NCI-H524 (cell line): ENCODE measurements at places on chromosomes 1 and 21.

DNA sequence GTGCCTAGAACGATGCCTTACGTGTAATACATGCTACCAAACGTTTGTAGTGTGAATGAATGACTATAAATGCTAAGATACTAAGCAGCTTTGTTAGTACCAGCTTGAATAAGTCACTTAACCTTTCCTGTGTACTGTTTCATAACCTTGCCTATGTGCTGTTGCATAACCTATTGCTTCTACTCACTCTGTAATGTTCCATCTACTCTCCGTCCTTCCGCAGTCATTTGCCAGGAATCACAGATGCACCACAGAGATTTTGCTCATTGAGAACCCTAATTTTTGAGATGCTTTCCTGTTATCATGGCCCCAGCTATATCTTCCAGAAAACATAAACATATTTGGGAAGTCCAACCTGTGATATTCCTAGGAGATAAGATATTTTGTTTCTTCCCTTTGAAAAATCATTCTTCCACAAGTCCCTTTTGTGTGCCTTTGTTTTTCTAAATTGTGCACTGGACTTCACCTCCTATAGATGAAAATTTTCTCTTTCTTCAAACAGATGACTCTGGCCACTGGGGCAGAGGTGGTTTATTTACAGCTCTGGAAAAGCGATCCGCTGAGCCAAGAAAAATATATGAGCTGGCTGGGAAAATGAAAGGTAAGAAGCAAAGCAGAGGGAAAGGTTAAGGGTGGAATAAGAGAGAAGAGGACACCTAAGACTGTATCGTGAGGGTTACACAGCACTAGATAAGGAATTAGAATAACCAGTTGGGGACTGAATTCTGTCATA lies 44.8 kb downstream of the CHD1L start:
- DNase-seq: no peak

DNA sequence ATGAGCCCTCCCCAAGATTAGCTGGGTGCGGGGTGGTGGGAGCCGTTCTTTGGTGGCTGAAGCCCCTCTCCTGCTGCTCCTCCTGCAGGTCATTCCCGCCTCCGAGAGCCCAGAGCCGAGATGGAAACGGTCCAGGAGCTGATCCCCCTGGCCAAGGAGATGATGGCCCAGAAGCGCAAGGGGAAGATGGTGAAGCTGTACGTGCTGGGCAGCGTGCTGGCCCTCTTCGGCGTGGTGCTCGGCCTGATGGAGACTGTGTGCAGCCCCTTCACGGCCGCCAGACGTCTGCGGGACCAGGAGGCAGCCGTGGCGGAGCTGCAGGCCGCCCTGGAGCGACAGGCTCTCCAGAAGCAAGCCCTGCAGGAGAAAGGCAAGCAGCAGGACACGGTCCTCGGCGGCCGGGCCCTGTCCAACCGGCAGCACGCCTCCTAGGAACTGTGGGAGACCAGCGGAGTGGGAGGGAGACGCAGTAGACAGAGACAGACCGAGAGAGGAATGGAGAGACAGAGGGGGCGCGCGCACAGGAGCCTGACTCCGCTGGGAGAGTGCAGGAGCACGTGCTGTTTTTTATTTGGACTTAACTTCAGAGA lies 448 bp downstream of the G0S2 start:
- peak; percentile 44 for DNase-seq

DNA sequence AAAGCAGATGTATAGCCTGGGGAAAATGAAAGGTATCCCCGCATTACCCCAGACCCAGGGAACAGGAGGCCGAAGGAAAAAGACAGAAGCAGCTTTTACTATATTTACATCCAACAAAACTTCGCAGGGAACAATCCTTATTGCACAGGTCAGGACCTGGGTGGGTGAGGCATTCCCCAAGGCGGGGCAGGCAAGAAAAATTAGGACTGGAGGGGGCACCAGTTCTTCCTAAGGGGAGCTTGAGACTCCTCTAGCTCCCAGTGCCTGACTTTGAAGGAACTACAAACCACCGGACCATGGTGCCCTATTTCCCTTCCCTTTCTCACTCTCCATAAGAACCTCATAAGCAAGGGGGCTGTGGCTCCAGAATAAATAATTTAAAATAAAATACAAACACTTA lies 6.7 kb upstream of the GATAD2B start:
- no peak for DNase-seq

DNA sequence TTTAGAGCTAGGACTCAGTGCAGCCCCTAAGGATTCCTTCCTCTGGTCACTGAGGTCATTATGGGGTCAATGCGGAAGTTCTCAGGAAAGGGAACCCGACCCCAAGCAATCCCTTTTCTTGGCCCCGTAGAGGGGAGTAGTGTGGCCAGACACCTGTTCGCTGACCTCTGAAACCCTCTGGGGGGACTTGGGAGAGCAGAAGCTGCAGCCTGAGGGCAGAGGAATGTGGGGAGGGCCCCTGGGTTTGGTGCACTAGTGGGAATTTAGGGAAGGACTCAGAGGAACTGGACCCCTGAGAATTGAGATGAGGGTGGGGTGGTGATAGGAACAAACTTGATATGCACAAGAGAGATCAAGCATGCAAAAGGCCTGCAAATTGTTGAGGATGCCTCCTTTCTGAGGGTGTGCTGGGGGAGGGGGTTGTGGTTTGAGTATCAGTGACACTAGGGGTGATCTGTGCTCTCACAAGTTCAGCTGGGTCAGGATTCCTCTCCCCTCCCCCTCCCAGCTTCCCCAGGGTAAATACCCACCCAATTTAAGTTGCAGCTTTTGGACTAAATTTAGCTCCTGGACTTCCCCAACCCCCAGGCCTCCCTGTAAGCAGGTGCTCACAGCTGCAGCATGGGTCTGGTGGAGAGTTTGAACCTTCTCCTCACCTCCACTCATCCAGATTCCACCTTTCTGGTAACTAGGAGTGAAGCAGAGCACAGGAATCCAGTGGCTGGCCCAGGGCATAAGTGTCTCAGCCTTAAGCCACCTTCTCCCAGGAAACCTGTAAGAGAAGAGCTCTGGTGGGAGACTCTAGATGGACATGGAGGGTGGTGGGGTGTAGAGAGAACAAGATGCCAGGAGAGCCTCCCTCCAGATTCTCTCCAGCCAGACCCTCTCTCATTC lies 13.5 kb downstream of the ADAMTSL4 start:
- DNase-seq: no peak

DNA sequence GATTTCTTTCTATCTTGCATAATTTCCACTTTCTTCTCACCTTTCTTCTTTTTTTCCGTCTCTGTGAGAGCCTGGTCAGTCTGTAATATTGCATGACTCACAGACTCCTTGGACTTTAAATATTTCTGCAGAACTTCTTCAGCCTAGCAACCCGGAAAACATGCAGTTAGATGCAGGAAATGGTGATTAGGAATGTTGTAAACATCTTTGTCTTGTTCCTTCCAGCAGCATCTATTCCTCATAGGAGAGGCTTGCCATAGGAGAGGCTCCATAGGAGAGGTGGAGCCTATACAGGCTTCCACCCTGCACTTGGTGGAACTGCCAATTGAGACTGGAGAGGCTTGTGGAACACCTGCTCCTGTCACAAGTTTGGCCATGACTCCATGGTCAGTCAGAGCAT lies 10.0 kb downstream of the GBP5 start:
- no peak for DNase-seq

DNA sequence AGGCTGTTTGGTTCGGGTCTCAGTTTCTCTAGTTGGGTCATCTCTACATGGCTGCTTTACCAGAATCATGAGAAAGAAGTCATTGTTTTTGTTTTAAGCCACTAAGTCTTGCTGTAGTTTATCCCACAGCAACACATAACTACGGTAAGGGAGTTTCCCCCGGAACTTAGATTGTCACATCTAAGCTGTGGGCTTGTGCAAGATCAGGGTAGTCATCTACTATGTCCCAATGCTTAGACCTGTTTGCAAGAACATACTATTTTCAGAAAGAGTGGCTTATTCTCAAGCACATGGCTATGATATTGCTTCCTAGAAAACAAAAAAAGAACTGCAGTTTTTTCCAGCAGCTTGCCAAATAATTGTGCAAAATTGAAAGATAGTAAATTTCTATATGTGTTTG lies 18.0 kb upstream of the OLIG2 start:
- DNase-seq: no peak

DNA sequence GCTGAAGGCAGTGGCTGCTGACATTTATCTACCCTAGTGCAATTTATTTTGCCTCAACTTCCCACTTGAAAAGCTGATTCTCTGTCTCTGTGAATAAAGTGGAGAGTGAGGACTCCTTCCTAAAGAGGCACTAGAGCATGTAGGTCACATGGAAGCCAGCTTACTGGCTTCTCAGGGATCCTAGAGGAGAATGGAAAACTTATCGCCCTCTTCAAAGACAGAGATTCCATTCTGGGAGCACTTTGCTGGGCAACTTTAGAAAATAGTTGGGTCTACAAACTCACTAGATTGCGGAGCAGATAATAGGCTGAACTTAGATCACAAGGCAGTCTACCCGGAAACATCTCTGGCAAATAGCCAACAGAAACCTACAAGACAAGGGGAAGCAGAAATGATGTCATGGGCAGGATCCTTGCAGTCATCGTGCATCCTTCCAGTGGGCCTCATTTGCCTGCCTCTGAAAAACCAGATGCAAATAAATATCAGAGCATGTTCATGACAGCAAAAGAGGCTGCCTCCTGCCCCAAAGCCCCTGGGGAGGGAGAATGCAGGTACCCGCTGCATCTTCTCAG lies 104.8 kb upstream of the BARHL2 start:
- no peak for DNase-seq
